ENCODE measurements at places on chromosomes 4 and X.

- no peak for DNase-seq
Measured at GRCh38 chrX:110055616-110056015, 52.7 kb downstream of the TMEM164 start.

DNA sequence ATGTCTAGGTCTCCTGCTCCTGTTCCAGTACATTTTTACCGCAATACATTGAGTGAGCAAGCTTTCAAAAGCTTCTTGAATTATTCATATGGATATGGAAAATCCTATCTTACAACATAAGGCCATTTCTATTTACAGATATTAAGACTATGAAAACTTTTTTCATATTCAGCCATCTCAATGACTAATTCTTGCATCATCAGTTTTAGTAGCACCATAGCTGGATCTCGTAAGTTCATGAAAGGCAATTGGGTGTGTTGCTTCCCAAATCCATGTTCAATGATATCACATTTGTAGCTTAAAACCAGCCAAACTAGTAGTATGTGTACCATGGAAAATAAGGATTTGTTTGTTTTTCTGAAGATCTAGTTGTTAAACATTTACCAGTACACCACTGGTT lies 118.3 kb upstream of the GABRA2 start:
- DNase-seq, result no peak

- no peak for DNase-seq
Measured at GRCh38 chrX:39169976-39170375, 368.7 kb downstream of the MID1IP1 start.

GRCh38 chr4:2254665-2255500 lies 7.0 kb downstream of the MXD4 start:
- DNase-seq, result no peak

DNA sequence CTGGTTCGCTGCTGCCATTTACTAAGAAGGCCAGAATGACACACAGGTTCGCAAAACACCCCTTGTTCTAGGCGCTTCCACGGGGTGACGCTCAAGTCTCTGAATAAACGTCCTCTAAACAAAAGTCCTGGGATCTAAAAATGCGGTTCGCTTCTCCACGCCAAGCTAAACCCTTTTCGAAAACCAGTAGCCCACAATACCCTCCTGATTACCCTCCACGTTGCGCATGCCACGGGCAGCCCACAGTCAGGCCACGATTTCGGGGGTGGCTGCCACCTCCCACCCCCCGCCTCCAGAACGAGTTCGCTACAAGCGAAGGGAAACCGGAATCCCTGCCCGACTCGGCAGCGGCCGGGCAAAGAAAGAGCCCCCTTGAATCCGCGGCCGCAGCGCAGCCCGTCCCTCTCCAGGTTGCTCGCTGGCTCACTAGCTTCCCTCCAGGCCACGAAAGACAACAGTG lies 423 bp downstream of the RPL39 start:
- DNase-seq, result peak; percentile 43

GRCh38 chrX:95764972-95765451 lies 919.6 kb upstream of the DIAPH2 start:
- DNase-seq, result peak; percentile 7

GRCh38 chr4:152245680-152246079 lies 290.2 kb downstream of the FBXW7 start:
- no peak for DNase-seq

- DNase-seq, result no peak
Measured at GRCh38 chrX:24229976-24230375, 80.4 kb downstream of the ZFX start.

DNA sequence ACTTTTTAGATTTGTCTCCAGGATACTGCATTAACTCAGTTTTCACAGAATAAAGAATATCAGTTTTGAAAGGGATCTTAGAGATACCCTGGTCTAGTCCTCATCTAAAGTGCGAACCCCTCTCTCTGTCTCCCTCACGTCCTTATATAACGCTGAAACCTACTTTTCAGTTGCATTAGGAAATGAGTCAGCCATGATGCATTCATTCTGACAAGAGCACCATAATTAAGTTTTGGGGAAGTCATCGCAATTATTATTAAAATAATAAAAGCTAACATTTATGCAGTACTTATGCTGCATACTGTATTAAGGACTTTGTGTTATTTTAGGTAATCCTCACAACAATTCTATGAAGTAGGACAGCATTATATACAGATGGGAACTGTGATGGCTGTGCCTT lies 116.1 kb downstream of the REELD1 start:
- DNase-seq, result no peak

GRCh38 chr4:183409483-183409882 lies 35.0 kb upstream of the CDKN2AIP start:
- DNase-seq, result peak; percentile 84

DNA sequence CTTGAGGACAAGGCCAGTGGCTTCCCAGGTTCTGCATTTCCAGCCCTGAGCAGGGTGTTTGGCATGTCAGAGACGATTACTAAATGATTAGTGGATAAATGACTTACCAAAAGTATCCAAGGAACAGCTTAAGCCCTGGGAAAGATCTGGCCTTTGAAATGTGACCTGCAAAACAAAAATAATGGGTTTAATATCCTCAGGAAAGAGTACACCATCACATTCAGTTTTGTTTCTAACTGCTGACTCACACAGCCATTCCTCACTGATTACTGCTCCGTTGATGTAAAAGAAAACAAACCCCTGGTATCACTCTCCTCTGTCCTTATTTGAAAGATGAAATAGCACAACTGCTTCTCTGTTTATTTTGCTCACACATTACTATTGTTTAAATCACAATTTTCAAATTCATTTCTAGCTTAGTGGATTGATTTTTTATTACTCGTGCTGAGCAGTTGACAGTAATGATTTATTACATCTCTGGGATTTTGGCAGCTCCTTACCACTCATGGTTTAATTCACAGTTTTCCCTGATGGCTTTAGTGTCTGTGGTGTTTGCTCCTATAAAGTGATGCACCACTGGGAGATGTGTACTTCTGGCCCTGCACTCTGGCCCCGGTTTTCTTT lies 117.0 kb downstream of the CBLL2 start:
- DNase-seq, result no peak

DNA sequence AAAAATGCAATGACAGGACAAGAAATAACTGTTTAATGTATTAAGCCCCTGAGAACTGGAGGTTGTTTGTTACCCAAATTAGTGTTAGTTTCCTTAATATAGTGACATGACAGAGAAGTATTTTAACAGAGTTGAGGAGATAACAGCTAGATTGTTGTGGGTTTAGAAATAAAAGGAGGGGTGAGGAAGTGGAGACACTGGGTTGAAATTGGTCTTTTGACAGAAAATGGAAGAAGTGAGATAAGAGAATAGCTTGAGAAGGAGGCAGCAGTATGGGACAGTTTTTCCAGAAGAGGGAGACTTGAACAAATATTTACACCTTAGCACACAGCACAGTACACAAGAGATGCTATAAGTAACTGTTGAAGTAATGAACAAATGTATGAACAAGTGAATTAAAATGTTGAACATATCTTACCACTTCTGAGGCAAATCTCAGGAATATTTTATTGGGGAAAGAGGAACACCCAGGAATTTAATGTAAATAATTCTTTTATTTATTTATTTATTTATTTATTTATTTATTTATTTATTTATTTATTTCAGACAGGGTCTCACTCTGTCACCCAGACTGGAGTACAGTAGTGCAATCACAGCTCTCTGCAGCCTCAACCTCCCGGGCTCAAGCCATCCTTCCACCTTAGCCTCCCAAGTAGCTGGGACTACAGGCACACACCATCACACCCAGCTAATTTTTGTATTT lies 58.0 kb upstream of the EGFL6 start:
- no peak for DNase-seq

DNA sequence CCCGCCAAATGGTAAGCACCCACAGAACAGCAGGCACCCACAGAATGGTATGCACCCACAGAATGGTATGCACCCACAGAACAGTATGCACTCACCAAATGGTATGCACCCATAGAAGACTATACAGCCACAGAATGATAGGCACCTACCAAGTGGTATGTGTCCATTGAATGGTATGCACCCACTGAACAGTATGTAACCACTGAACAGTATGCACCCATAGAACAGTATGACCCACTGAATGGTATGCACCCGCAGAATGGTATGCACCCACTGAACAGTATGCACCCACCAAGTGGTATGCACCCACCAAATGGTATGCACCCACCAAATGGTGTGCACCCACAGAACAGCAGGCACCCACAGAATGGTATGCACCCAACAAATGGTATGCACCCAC lies 40.1 kb downstream of the CCDC149 start:
- no peak for DNase-seq

DNA sequence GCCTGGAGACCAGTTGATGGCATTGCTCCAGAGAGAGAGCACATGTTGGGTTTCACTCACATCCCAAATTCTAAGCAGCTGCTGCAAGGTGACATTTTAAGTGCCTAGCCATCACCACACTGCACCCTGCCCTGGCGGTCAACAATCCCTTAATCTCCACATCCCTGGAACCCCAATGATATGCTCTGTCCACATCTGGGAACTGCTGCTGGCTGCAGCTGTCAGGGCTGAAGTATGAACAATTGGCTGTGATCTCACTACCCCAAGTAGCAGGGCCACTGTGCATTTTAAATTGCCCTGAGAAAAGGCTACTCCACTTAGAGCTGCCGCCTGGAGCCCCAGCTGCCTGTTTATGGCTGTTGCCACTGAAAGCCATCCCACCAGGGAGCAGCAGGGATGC lies 190.6 kb downstream of the ACTRT1 start:
- no peak for DNase-seq

- DNase-seq, result peak; percentile 28
Measured at GRCh38 chr4:101191302-101192098, 155.8 kb downstream of the PPP3CA start.

- DNase-seq, result peak; percentile 0
Measured at GRCh38 chrX:115494161-115494560, 66.8 kb upstream of the PLS3 start.

DNA sequence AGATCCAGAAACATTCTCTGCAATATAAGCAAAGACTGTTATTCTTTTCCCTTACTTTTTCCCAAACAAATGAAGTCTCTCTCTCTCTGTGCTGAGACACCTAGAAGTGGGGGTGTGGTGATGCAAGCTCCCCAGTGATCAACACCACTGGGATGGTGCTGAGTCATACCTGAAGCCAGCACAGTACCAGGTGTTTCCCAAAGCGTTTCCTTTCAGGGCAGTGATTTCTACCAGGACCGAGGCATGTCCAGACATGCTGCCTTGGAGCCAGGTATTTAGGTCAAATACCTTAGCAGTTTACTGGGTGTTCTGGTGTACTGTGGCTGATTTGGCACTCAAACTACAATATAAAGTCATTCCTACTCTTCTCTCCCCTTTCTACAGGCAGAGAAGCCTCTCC lies 726.5 kb downstream of the FAM133A start:
- DNase-seq, result no peak

- DNase-seq, result no peak
Measured at GRCh38 chrX:119706616-119707015, 13.6 kb upstream of the SEPTIN6 start.

GRCh38 chr4:122450847-122451246 lies 5.7 kb downstream of the IL2 start:
- no peak for DNase-seq

DNA sequence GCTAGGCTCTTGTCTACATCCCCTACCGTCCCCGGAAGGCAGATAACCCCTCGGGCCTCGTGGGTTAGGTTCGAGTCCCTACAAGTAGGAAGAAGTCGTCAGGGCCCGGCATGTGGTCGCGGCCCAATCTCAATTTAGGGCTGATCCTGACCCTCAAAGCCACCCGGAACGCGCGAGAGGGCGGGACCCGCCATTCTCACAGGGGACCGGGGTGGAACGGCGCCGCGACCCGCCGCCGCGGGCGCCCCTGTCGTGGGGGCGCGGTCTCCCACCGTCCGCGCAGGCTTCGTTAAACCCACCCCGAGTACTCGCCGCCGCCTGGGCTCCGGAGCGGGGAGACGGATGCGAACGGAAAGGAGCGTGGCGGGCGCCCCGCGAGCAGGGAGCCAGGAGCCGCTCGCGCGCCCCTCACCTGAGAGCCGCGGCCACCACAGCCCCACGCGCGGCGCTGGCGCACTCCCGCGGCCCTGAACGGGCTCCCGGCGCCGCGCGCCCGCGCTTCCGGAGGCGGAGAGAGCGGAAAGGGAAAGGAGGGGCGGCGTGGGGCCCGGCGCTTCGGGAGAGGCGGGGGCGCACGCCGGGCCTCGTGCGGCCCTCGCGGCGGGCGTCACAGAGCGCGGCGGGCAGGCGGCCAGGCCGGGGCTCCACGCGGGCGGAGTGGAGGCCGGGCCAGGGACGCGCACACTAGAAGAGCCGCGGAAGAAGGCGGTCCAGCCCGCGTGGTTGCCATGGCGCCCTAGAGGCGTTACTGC lies at the start of gene CFAP97:
CFAP97 (minus strand) TSS at position 515 of the 752 bp plus-strand sequence. CDS start 12,804 bp downstream, outside the sequence.
- peak; percentile 91 for DNase-seq

GRCh38 chr4:3299976-3300671 lies 7.3 kb downstream of the RGS12 start:
- no peak for DNase-seq

DNA sequence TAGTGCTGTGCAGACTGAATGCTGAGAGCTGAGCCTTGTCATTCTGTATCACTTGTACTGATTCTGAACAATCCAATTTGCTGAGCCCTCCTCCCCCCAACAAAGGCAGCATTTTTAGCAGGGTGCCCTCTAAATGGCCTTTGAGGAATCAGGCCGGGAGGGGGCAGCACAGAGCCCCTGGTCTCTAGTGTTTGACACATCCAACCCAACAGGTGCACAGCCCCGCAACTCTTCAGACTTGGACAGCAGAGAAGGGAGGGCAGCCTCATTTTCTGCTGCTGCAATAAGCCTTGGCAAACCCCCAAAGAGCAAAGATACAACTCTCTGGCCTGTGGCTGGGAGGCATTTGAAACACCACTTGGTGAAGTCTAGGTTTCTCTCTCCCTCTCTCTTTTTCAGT lies 3.4 kb downstream of the ATP1B4 start:
- DNase-seq, result peak; percentile 10

DNA sequence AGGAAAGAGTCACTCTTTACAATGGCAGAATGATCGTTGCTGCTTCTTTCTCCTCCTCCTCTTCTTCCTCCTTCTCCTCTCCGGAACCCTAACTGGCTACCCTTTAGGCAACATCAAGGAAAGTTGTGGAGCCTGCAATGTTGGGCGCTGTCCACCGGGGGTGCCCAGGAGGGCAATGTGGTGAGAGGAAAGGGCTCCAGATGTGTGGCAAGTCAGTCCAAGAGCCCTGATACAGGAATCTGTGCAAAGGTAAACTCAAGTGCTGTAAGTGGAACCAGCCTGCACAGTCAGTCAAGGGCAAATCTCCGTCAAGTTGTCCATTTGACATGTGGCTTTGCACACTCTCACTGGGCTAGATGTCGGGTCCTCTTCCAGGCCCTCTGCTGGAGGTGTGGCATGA lies 2.8 kb downstream of the RTL5 start:
- no peak for DNase-seq

DNA sequence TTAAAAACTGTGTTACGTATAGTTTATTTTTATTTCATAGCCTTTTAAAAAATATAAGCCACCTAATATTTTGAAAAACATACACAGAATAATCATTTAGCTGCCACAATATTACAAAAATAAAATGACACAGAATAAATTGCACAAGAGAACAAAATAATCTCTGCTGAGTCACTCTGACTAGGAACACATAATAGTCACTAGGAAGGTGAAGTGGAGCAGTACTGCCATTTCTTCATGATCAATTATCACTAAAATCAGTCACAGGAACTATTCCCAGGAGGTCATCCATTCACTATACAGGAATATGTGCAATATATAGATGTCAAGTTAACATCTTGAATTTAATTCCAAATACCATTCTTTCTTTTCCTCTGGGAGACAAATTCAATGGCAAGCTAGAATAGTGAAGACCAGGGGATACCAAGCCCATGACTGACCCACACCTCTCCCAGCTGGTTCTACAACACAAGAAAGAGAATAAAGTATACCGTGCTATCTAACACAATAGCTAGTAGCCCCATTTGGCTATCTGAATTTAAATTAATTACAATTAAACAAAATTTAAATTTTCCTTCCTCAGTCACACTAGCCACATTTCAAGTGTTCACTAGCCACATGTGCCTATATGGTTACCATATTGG lies 5.9 kb downstream of the SMIM43 start:
- no peak for DNase-seq
